ENCODE measurements at places on chromosomes 5 and 9. TPM values are rescaled to one million over a fixed set of nuclear protein-coding genes. Genes with fewer than 3 reads are reported as not detected.

Gene MTAP
- polyA plus RNA-seq: 5.4 TPM

Gene ADAMTS19
- polyA plus RNA-seq: not detected

Gene PAEP
- polyA plus RNA-seq: not detected

Gene MARVELD2
- polyA plus RNA-seq: 0.27 TPM

Gene LRRC14B
- polyA plus RNA-seq: 6.1 TPM

Gene PCDHGB3
- polyA plus RNA-seq: 5.4 TPM

Gene TAF11L5
- not detected for polyA plus RNA-seq

Gene DOK3
- 1.1 TPM for polyA plus RNA-seq

- DNase-seq: no peak
These were observed 158.9 kb downstream of the AUH start for GRCh38 chr9:91202736-91203283.

DNA sequence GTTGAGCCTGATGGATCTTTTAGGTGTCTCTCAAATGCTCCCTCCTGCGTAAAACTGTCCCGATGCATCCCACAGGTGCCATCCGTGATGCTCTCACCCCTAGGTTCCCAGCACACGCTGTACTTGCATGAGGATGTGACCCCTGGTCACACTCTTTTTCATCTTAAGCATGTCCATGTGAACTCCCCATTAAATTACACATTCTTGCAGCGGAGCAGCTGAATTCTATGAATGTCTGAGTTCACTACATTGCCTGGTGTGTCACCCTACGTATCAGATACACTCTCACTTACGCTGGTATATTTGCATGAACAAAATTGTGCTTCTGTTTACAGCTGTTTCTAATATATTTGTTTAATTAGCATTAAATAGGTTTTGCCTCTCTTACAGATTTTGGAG is 105.3 kb upstream of the RETREG1 start:
- DNase-seq: no peak

GRCh38 chr9:107971241-107971640 is 481.7 kb upstream of the KLF4 start:
- no peak for DNase-seq

GRCh38 chr5:9020996-9021395 is 524.9 kb downstream of the SEMA5A start:
- DNase-seq: no peak

DNA sequence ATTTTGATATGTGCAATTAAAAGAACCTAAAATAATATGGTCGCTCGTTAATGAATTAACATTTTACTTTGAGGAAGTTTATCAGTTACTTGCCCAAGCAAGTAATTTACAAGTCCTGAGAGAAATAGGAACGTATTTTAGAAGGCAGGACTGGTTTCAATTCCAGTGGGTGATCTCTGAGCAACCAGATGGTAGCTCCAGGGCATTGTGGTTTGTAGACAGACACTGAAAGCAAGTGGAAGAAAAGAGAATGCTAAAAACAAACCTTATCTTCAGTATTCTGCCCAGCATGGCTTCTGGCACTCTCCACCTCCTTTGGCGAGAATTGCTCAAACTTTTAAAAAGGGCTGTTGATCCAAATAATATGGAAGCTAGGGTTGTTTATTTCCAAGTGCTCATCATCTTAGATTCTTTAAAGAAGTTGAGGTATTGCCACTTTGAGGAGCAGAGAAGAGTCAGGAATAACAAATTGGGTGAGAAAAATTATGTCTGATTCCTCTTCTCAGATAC is 31.8 kb upstream of the ERAP2 start:
- DNase-seq: no peak

DNA sequence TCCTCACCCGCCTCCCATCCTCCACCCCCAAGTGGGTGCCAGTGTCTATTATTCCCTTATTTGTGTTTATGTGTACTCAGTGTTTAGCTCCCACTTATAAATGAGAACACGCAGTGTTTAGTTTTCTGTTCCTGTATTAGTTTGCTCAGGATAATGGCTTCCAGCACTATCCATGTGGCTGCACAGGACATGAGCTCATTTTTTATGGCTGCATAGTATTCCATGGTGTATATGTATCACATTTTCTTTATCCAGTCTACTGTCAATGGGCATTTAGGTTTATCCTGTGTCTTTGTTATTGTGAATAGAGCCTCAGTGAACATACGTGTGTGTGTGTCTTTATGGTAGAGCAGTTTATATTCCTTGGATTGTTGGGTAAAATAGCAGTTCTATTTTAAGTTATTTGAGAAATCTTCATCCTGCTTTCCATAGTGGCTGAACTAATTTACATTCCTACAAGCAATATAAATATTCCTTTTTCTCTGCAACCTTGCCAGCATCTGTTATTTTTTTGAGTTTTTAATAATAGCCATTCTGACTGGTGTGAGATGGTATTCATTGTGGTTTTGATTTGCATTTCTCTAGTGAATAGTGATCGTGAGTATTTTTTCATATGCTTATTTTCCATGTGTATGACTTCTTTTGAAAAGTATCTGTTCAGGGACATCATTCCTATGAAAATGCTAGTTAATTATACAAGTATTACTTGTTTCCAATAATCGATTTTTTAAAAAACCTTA is 164.0 kb upstream of the CCDC152 start:
- DNase-seq: no peak

DNA sequence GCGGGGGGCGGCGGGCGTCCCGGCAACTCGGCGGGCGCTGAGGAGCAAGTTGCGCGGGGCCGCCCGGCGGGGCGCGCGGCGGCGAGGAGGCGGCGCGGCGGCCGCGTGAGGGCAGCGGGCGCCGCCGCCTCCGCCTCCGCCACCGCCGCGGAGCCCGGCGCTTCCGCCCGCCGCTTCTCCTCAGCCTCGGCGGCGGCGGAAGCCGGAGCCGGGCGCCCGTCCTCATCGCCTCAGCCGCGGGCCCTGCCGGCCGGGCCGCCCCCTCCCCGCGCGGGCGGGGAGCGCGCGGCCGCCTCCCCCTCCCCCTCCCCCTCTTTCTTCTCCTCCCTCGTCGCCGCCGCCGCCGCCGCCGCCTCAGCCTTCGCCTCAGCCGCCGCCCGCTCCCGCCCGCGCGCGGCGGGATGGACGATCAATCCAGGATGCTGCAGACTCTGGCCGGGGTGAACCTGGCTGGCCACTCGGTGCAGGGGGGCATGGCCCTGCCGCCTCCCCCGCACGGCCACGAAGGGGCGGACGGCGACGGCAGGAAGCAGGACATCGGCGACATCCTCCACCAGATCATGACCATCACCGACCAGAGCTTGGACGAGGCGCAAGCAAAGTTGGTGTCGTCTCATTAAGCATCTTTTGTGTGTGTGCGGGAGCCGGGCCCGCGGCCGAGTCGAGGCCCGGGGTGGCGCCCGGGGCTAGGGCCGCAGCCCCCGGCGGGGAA is at the start of gene PBX3:
Gene PBX3, plus strand, starts transcription at position 321 of the 712 bp plus-strand sequence.
- DNase-seq: peak; percentile 71

GRCh38 chr9:33480976-33481375 is 7.3 kb upstream of the NOL6 start:
- no peak for DNase-seq

- no peak for DNase-seq
These were observed 102.2 kb upstream of the IER5L start for GRCh38 chr9:129280236-129280622.

- peak; percentile 73 for DNase-seq
These were observed 13.2 kb upstream of the AQP7 start for GRCh38 chr9:33415501-33416038.

DNA sequence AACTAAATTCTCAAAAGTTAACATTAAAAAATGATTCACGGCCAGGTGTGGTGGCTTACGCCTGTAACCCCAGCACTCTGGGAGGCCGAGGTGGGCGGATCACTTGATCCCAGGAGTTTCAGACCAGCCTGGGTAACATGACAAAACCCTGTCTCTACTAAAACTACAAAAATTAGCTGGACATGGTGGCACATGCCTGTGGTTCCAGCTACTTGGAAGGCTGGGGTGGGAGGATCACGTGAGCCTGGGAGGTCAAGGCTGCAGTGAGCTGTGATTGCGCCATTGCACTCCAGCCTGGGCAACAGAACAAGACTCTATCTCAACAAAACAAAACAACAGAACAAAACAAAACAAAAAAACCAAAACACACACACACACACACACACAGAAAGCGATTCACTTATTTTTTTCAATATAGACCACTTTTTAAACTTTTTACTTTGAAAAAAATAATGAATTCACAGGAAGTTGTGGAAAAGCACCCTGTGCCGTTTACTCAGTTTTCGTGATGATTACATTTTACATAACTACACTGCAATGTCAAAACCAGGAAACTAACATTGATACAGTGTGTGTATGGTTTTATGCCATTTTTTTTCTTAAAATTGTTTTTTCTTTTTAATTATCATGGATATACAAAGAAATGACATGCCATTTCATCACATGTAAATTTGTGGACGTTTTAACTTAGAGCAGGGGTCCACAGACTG is 73.7 kb downstream of the TENT4A start:
- no peak for DNase-seq

DNA sequence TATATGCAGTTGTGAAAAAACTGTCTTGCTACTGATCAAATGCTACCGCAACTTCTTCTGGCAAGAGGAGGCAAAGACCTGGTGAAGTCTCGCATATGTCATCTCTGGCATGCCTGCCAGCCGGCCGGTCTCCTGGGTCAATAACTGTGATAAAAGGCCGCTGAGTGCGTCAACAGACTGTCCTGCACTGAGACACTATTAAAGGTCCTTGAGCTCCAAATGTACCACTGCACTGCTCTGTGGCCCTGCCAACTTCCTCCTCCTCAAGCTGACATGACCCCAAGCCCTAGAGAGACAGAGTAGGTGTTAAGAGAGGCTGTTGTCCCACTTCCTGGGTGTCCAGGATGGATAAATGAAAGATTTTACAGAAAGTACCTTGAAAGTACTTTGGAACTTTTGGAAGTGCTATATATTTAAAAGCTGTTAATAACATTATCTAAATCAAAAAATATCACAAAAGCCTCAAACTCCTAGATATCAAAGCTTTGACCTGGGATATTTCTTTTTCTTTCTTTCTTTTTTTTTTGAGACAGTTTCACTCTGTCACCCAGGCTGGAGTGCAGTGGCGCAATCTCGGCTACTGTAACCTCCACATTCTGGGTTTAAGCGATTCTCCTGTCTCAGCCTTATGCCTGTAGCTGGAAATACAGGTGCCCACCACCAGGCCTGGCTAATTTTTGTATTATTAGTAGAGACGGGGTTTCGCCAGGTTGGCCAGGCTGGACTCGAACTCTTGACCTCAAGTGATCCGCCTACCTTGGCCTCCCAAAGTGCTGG is 31.5 kb downstream of the RAPGEF1 start:
- peak; percentile 58 for DNase-seq

DNA sequence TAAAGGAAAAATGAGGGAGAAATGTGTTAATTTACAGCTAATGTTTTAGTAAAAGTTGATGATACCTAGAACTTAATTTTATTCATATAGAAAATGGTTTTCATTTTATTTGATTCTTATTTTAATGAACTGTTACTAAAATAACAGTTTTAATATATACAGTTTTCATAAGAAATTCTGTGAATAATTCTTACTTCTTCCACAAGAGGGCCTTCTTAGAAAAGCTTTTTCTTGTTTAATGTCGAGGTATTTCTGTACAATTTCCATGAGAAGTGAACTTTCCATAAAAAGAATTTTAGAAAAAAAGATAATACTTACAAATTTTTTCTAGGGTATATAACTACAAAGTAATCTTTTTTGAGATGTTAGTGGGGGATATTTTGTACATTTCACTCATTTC is 73.9 kb downstream of the KLF9 start:
- no peak for DNase-seq

DNA sequence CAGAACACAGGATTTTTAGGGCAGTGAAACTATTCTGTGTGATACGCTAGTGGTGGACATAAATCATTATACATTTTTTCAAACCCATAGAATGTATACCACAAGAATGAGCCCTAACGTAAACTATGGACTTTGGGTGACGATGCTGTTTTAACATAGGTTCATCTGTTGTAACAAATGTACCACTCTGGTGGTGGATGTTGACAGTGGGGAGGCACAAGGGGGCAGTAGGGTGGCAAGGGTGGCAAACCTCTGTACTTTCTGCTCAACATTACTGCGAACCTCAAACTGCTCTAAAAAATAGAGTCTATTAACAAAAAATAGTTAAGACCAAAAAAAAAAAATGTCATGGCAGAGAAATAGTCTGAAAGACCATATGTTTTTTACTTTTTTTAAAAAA is 9.1 kb upstream of the MVB12B start:
- no peak for DNase-seq

DNA sequence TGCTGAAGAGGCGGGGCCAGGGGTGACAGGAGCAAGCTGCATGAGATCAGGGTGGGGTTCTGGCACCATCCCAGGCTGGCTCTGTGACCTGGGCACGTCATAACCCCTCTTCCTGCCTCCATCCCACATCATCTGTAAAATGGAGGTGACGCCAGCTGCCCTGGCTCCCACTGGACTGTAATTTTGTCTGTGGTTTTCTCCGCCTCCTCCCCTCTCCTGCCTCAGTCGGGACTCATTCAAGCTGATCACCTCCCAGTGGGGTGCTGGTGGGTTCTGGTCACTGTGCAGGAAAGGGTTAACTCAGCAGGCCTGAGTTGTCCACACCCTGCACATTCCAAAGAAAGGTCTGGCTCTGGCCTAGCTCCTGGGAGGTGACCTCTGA is 128.2 kb downstream of the RXRA start:
- no peak for DNase-seq

- DNase-seq: peak; percentile 54
These were observed 57.6 kb downstream of the ADAMTS2 start for GRCh38 chr5:179287631-179288030.

GRCh38 chr5:160342413-160342941 is 27.9 kb downstream of the C1QTNF2 start:
- DNase-seq: no peak

GRCh38 chr9:36985061-36985768 is 48.9 kb downstream of the PAX5 start:
- no peak for DNase-seq

All from heart left ventricle (tissue), 16 donors.